ENCODE measurements at places on chromosomes 1 and 21.

GRCh38 chr1:4090556-4090955 is 190.5 kb upstream of the C1orf174 start:
- no peak for DNase-seq

GRCh38 chr1:1449099-1449739 is at the start of gene ATAD3C:
ATAD3C (plus strand) TSS chr1:1449689; CDS start chr1:1450684, 995 bp downstream.
- no peak for DNase-seq

- DNase-seq, result no peak
Measured at GRCh38 chr1:117537291-117537920, 68.4 kb upstream of the TENT5C start.

- no peak for DNase-seq
Measured at GRCh38 chr1:150017206-150017750, 6.8 kb upstream of the OTUD7B start.

- DNase-seq, result no peak
Measured at GRCh38 chr21:42467140-42467983, 28.7 kb downstream of the RSPH1 start.

GRCh38 chr1:216884614-216885229 is 161.5 kb upstream of the ESRRG start:
- DNase-seq, result no peak

GRCh38 chr1:100076319-100076718 is 56.4 kb downstream of the SASS6 start:
- DNase-seq, result no peak

GRCh38 chr1:172393354-172393753 is 27.1 kb upstream of the C1orf105 start:
- no peak for DNase-seq

Measured in osteocyte (in vitro differentiated cells).